ENCODE measurements at places on chromosomes 3 and 15.

DNA sequence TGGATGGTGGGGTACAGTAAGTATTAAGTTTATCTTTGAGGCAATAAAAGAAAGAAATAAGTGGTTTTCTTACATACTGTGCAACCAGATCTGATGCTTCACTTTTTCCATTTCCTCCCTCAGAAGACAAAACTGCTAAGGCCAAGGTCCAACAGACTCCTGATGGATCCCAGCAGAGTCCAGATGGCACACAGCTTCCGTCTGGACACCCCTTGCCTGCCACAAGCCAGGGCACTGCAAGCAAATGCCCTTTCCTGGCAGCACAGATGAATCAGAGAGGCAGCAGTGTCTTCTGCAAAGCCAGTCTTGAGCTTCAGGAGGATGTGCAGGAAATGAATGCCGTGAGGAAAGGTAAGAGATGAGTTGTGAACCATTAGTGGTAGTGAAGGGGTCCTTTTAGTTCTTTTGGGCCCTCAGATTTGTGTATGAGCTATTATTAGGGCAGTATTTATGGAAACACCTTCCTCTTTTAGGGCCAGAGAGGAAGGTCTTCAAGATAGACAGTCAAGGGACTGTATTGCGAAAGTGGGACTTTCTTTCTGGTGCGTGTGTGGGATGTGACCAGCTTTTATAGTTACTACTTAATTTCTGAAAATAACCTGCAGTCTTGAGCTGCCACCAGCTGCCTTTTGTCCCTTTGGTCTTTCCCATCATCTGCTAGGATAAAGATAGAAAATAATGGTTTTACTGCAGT lies 4.6 kb downstream of the ALAS1 start:
- DNase-seq: no peak

GRCh38 chr3:190497811-190498210 lies 16.1 kb upstream of the IL1RAP start:
- DNase-seq: no peak

GRCh38 chr15:39171944-39172368 lies 408.9 kb upstream of the THBS1 start:
- peak; percentile 7 for DNase-seq

DNA sequence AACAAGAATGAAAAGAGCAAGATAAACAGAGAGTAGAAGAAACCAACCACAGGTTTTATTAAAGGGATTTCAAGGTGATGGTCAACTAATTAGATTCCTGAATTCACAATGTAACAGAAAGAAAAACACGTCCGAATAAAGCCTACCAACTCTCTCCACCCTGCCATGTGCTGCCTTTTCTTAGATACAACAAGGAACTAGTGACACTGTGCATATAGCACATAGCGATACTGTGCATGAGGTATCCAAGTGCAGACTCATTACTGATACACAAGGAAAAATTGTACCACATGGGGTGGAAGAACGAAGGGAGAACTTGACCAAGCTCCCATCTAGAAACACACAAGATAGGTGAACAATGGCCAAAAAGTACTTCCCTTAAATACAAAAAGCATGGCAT lies 154.6 kb downstream of the MAGI1 start:
- DNase-seq: no peak

GRCh38 chr3:13161771-13162535 lies 88.7 kb upstream of the IQSEC1 start:
- no peak for DNase-seq

DNA sequence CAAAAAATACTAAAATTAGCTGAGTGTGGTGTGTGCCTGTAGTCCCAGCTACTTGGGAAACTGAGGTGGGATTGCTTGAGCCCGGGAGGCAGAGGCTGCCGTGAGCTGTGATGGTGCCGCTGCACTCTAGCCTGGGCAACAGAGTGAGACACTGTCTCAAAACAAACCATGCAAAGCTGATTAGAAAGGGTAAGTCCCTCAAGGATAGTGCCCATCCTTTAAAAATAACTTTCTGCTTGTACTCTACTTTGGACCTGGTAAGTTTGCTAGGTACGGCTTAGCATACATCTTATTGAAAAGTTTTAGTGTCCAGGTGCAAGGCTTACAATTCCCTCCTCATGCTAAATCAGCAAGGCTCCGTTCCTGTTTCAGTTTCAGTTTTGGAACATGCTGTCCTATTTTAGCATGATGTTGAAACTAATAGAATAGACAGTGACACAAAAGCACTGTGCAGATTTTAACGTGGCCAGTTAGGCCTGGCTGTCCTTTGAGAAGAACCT lies 21.4 kb downstream of the FEM1B start:
- DNase-seq: no peak

GRCh38 chr3:9450126-9450525 lies 52.7 kb downstream of the SETD5 start:
- DNase-seq: no peak
